ENCODE measurements at places on chromosomes 3 and 15.
A peak's percentile ranks its signal among the peaks of the same experiment; 100 is the strongest.

- no peak for DNase-seq
Measured at GRCh38 chr3:86381247-86381646, 609.7 kb downstream of the VGLL3 start.

GRCh38 chr3:155594526-155595187 lies 150.2 kb downstream of the PLCH1 start:
- no peak for DNase-seq

DNA sequence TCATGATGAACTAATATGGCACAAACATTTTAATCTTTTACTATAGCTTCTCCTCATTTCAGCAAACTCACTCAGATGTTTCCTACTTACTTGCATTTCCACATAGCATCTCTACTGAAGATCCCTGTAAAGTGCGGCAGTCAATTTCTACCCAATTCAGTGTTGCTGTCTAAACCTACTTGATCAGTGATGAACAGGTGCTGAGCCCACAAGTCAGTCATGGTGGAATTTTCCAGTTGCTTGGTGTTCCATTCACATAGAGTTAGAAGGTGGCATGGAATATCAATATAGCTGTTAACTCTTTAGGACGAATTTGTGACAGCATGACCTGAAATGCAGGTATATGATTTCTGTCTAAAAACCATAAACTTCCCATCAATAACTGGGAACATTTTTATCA lies 22.7 kb downstream of the MRPL3 start:
- DNase-seq, result no peak

DNA sequence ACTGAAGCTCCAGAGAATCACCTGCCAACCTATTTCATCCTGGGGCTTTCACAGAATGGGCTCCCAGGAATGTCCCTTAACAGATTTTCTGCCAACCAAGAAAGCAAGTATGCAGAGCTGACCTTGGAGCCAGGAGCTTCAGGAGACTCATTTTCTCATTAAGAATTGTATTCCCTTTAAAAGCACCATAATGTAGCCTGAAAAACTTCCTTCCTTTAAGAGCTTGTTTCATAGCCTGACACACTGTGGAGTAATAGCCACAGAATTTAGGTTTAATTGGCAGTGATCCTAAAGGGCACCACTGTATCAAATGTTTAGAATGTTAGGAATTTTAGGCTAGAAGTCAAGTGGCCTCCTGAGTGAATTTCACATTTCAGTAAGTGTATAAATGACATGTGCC lies 309.8 kb downstream of the GBE1 start:
- peak; percentile 5 for DNase-seq

DNA sequence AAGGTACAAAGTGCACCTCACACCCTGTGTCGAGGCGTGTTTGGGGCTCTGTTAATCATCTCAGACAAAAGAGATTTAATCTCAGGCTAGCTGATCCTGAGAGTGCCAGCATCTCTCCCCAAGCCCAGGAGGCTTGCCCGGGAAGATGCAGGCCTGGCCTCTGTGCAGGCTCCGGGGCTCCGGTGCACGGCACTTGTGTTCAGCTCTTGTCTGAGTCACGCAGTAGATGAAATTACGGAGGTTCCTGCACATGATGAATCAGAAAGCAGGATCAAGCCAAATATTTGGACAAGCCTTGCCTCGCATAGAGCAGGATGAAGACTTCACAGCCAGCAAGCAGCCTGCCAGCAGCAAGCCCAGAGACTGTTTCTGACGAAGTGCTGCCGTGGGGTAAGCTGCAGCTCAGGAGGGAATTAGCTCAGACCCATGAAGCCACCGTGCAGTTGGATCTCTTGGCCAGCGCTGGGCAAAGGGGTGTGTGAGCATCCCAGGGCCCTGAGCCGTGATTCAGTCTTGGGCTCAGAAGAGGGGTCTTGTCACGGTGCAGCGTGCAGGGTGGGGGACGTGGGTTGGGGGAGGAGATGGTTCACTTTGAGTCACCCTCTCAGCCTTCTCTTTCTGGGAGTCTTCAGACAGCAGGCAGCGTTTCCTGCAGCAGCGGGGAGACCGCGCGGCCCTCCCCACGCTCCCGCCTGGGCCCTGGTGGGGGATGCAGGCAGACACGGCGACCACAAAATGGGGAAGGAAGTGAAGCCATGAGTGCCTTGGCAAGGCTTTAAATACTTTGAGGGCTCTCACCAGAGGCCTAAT lies 89.2 kb upstream of the MEF2A start:
- DNase-seq, result peak; percentile 99

DNA sequence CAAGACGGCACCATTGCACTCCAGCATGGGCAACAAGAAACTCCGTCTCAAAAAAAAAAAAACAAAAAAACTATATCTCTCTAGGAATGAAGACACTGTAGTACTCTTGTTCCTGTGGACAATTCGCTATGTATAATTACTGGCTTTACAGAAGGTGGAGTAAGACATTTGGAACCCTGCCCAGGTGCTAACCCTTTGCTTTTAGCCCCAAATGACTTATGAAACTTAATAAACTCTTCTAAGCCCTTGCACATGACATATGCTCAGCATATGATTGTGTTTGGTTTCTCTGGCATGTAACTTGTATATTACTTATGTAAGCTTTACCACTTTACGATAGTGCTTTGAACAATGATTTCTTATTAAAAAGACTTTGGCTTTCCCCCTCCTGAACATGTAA lies 27.3 kb upstream of the PRTG start:
- no peak for DNase-seq

DNA sequence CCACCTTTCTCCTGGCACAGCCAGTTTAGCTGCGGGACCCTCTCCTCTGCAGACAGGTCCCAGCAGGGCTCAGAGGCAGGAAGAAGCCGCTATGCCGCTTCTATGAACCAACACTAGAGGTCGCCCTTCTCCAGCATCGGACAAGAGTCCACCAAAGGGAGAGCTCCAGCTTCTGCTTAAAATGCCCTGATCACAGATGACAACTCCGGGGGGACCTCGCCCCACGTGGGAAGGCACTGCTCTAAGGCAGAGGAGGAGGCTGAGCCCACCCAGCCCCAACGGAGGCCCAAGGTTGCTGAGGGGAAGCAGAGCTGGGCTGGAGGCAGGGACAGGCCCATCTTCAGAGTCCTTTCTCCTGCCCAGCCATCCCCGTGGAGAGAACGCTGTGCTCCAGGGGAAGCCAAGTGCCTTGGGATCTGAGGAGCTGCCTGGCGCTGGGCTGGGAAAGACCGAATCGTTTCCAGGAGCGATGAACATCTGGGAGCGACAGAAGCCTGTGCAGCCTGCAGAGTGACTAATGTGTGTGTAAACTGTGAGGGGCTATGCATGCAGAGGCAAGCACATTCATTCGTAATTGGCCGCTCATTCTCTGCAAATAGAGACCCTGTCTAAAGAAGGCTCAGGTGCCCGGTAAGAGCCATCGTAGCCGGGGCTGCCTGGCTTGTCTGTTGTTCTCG lies 43.5 kb upstream of the BDH1 start:
- peak; percentile 71 for DNase-seq

GRCh38 chr15:90647326-90647725 lies 69.8 kb upstream of the BLM start:
- DNase-seq, result no peak

- no peak for DNase-seq
Measured at GRCh38 chr15:66800584-66801235, 98.7 kb downstream of the SMAD6 start.

GRCh38 chr3:22176911-22177310 lies 425.9 kb upstream of the ZNF385D start:
- DNase-seq, result no peak

- DNase-seq, result no peak
Measured at GRCh38 chr3:72408983-72409779, 439.1 kb downstream of the SHQ1 start.

DNA sequence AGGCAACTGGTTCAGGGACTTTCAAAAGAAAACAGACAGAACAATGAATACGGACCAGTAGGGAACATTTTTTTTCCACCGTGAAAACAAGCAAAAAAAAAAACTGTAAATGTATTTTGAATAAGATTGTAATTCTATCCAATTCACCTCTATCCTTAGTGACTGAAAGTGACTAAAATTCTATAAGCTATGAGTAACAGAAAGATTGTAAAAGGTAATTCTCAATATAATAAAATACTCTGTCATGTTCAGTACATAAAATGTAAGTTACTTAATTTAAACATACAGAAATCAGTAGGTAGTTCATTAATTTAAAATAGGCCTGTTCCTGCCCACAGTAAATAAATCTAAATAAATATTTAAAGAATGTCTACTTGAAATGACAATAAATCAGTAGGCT lies 368.2 kb upstream of the ARHGEF26 start:
- no peak for DNase-seq

GRCh38 chr3:34889641-34890040 lies 749.7 kb upstream of the ARPP21 start:
- no peak for DNase-seq

GRCh38 chr15:55606214-55606613 lies 18.1 kb upstream of the PYGO1 start:
- DNase-seq, result no peak

DNA sequence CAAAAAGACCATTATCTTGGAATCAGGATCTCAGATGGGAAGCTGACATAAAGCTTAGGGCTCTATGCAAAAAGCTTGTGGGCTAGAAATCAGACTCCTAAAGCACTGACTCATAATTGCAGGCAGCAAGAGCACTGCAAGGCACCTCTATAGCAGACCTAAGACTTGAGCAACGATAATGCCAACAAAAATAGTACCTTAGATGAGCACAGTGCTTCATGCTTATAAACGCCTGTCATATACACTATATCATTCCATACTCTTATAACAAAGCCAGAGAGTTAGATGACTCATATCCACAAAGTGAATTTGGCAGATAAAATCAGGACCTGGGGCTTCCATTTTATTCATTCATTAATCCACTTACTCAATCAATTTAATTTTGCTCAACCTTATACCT lies 560.8 kb downstream of the MCTP2 start:
- DNase-seq, result peak; percentile 81

DNA sequence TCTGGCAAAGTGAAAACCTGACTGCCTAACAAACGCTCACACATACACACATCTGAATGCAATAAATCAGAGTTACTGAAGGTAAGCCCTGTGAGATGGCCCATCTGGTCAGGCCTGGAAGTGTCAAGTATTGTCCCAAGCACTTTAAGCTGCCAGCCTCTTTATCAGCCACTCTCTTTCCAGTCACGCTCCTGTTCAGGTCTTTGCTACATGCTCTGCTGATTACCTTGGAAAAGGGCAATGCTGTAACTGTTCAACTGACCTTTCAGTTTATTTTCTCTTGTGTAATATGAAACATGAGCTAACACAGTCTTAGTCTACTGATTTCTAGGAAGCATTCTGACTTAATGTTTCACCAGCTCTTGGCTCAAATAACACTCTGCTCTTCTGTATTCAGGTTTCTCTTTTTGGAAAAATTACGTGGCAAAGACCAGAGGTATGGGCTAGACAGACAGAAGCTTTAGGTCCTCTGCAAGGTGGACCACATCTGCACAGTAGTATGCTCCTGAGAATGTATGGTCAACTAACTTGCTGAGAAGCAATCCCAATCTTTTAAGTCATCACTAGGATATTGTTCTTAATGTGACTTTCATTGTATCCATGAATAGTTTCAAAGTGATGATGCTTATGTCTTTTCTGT lies 44.5 kb downstream of the GBE1 start:
- DNase-seq, result peak; percentile 78

DNA sequence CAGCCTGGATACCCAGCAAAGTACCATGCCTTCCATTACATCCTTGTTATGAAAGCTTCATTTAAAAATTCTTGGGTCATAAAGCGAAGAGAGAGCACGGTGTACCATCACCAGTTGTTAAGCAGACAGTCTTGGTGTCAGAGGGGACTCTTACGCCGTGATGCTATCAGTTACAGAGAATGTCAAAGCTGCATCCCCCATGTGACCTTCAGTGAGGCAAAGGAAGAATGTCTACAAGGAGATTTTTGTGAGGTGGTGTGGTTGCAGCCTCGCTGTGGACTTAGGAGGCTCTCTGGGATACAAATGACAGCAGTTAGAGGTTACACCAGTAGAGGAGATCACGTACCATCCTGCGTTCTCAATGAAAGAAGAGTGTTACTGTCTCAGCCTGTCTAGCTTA lies 278.3 kb downstream of the FEZF2 start:
- DNase-seq, result no peak

DNA sequence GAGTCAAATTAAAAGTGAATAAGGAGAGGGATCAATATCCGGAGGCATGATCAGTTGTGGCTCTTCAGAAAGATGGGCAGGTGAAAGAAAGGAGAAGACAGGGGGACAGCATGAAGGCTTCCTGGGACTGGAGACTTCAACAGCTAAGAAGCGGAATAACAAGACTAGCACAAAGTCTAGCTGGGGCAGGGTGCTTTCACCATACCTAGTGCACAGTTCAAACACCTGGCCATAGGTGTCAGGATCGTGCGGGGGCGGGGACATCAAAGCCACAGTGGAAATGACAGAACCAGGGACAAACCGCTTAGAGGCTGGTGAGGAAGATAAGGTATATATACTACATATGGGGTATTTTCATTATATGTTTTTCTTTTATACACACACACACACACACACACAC lies 66.2 kb upstream of the FOXP1 start:
- no peak for DNase-seq

GRCh38 chr15:56891852-56892440 lies 26.5 kb upstream of the TCF12 start:
- DNase-seq, result no peak

DNA sequence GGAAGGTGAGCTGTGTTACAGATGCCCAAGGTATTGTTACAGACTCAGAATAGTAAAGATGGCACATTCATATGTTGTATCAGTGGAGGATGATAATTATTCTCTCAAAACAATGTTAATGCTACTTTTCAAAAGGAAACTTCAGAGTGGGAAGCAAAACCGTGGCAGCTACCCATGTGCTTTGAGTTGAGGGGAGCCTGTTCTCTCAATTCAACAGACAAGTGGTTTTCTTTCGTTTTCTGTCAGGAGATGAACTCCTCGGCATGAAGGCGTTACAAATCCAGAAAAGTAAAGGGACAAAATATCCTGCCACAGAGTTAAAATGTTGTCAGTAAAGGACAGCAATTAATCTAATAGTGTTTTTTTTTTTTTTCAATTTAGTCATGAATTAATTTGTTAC lies 629.4 kb upstream of the GBE1 start:
- DNase-seq, result no peak

GRCh38 chr3:115903843-115904242 lies 280.5 kb downstream of the GAP43 start:
- no peak for DNase-seq

DNA sequence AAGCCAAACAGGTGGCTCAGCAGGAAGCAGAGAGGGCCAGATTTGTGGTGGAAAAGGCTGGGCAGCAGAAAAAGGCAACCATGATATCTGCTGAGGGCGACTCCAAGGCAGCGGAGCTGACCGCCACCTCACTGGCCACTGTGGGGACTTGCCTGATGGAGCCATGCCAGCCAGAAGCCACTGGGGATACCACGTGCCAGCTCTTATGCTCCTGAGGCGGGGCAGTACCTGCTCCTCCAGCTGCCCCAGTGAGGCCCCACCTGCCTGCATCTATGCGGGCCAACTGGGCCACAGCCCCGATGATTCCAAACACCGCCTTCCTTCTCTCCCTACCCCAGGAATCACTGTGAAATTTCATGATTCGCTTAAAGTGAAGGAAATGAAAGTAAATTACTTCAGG lies 22.9 kb upstream of the ARIH1 start:
- no peak for DNase-seq

GRCh38 chr15:65416845-65417416 lies 5.8 kb downstream of the IGDCC4 start:
- peak; percentile 52 for DNase-seq

GRCh38 chr3:112583105-112583504 lies 21.3 kb downstream of the SLC35A5 start:
- DNase-seq, result no peak

All from fibroblast of lung (primary cell).